ENCODE measurements at places on chromosomes 1 and 21.

GRCh38 chr1:244056577-244056976 is 5.5 kb downstream of the ZBTB18 start:
- DNase-seq: no peak

DNA sequence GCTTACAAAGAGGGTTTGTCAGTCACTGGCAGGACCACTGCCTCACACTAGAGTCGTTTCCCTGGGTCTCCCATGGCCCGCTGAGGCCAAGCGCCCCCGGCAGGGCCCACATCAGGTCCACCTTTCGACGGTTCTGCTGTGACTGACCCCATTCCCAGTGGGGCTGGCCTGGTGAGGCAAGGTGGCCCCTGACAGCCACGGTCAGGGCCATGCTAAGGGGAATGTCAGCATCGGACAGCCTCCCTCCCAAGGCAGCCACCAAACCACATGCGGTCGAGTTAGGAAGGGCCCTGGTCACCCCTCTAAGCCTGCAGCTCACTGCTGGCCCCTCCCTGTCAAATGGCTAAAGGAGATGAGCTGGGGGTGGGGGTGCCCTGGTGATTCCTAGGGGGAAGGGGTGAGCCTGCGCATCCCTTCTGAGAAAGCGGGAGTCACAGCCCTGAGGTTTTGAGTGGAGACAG is 2.9 kb upstream of the KIF17 start:
- no peak for DNase-seq

DNA sequence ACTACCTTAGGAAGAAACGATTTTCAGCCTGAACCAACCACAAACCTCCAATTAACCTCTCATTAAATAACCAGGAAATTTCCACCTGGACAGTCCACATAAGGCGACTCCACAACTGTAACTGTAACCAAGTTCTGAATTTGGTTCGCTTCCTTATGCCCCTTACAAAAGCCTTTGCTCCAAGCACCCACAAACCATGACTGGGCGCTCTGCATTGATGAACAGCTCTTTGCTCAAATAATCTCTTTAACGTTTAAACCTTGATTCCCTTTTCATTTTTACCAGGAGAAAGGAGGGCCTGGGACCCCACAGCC is 38.2 kb upstream of the ZNF124 start:
- DNase-seq: no peak

GRCh38 chr1:237267743-237268142 is 225.8 kb downstream of the RYR2 start:
- DNase-seq: no peak

DNA sequence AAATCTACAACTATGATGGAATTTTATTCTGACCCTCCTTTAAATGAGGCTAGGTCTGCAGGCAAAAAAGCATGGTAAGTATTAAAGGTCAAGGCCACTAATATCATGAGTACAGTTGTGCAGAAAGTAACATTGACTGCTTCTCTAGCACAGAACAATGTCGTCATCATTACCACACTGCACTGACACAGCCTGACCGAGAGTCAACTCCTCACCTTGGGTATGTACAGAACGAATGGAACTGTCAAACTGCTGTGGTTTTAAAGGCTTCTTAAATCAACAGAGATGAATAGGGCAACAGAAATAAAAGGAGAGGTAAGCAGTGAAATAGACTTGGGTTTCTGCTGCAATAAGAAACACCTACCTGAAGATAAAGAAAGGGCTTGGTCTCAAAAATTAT is 88.8 kb downstream of the TBX15 start:
- no peak for DNase-seq

GRCh38 chr1:233304489-233305102 is 9.1 kb upstream of the PCNX2 start:
- DNase-seq: peak; percentile 28

DNA sequence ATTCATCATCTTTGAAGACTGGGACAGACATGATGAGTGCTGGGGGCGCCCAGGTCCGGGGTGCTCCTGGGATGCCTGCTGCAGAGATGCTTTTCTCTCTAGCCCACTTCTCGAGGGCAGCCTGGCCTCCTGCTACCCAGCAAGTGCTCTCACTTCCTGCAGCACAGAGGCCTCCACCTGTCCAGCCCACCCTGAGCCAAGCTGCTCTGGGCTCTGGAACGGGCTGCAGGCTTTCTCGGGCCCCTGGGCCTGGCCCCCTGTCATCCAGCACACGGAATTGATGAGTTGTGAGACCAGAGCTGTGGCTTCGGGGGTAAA is 469.5 kb upstream of the VAMP3 start:
- no peak for DNase-seq

- DNase-seq: no peak
These were observed 130.5 kb downstream of the RABGAP1L start for GRCh38 chr1:174289644-174290310.

DNA sequence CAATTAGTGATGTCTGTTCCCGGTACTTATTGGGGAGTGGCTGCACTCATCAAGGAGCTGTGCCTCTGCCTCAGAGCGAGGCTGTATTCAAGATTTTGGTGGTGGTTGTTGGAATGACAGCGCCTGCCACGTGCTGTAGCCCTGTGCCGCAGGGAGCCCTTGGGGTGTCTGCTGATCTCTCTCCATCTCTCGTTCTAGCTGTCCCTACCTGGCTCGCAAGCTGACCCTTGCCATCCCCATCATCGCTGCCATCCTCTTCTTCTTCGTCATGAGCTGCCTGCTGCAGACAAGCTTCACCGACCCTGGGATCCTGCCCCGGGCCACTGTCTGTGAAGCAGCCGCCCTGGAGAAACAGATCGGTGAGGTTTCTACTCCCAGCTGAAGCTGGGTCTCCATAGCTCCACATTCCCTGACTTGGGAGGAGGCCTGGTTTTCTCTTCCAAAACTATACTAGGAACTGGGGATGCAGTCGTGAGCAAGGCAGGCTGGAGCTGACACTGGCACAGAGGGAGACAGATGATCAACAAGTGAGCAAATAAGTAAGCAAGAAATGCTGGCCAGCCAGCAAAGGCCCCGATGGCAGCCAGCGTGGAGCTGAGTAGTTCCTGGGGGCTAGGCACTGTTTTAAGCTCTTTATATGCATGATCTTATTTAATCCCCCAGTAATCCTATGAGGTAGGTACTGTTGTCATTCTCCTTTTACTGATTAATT is 5.9 kb downstream of the ZDHHC18 start:
- no peak for DNase-seq

DNA sequence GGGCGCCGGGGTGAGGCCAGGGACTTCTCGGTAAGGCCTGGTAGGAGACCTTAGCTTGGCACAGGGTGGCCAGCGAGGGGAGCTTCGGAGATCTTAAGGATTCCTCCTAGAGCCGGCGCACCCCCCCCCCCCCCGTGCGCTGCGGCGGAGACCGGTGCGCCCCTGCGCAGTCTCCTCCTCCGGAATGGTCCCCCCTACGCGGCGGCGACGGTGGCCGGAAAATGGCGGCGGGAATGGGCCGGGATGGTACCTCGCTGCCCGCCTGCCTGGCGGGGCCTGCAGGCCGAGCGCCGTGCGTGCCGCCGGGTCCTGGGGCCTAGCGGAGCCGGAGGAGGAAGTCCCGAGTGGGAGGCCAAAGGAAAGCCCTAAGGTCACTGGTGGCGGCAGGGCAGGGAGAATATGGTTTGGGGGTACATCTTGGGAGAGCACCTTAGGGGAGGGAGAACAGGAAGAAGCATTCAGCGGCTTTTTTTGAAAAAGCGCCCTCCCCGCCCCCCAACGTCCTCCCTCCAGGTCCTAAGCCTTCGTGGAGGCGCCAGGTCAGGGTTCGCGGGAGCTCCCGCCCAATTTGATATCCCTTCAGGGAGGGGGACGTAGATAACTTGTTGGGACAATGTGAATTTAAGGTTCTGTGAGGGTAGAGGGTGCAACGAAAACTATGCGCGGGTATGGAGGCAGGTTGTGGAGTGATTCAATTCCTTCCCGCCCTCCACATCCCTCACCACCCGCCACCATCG is 429 bp downstream of the SRRM1 start:
- peak; percentile 38 for DNase-seq

DNA sequence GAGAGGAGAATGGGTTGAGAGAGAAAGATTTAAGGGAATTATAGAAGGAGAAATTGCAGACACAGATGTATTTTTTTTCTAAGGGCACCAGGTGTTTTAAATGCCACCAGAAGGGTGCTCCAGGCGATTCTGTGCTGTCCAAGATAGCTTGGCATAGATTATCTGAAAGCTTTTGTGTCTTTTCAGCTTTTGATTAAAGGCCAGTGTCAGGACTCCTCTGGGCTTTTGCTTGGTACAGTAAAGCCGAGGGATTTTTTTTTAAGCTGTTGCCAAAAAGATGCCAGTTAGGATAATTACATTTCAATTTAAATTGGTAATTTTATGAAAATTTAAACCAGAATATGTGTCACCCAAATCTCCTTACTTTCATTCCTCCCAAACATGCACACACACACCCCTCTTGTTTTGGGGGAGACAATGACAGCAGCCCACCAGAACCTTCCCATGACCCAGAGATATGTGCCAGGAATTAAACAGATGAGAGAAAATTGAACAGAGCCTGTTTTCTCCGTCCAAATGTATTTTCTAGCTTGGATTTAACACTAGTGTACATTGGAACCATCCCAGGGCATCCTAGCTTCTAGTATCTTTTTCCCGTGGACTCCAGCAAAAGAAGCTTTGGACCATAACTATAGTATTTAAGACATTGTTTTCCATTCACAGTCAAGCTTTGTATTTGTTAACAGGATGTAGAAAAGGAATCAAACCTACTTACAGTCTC is 670.7 kb upstream of the CXADR start:
- no peak for DNase-seq

DNA sequence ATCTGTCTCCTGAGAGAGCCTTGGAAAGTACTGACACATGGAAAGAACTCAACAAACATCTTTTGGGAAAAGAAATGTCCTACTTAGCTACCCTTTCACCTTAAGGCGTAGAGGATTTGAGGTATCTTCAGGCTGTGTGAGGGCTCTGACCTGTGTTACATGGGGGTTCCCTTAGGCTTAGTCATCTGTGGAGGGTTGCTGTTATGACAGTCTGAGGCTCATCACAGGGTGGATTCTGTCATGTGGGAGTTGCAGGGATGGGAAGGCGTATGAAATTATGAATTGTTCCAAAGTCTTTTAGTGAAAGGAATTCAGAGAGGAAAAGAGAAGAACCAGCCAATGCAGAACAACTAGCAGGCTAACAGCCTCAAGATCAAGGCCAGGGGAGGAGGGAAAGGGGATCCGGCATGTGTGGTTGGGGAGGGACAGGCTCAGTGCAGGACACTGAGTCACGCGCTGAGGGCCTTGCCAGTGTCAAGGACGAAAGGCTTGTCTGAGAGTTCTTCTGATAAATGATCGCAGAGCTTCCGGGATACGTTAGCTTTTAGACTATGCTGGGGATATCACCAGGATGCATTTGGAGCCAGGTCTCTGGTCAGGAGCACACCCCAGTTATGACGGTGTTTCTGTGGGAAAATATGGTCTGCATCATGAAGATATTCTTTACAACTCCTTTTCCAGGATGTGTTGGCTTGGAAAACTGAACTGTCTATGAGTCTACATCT is 24.6 kb upstream of the PLA2G2C start:
- no peak for DNase-seq

- no peak for DNase-seq
These were observed 44.0 kb upstream of the HMGB4 start for GRCh38 chr1:33819913-33820311.

DNA sequence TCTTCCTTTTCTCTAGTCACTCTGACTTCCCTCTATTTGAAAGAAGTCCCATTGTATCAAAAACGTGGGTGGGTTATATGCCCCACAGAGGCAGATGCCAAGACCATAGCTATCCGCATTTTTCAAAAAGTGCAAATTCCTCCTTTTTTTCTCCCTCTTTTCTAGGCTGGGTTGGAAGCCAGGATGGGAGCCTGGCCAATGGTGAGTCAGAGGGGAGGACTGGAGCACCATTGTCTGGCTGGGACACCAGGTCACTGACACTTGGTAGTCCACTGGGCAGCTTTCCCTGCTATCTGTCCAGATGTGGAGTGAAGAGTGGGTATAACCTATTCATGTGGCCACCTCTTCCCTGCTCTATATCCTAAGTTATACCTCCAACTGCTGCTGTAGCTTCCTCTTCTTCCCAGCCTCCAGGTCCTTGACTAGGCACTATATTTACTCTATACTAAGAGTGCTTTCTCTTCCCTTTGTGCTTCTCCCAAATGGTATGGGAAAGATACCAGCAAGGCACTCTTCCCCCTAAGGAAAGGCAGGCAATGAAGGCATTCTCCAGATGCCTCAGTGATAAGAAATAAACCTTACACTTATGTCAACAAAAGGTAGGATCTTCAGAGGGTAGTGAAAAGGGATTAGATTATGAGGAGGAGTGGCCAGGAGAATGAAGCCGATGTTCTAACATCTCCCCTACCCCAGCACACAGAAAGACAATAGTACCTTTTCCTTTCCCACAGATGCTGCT is 12.9 kb downstream of the PI4KB start:
- peak; percentile 95 for DNase-seq

DNA sequence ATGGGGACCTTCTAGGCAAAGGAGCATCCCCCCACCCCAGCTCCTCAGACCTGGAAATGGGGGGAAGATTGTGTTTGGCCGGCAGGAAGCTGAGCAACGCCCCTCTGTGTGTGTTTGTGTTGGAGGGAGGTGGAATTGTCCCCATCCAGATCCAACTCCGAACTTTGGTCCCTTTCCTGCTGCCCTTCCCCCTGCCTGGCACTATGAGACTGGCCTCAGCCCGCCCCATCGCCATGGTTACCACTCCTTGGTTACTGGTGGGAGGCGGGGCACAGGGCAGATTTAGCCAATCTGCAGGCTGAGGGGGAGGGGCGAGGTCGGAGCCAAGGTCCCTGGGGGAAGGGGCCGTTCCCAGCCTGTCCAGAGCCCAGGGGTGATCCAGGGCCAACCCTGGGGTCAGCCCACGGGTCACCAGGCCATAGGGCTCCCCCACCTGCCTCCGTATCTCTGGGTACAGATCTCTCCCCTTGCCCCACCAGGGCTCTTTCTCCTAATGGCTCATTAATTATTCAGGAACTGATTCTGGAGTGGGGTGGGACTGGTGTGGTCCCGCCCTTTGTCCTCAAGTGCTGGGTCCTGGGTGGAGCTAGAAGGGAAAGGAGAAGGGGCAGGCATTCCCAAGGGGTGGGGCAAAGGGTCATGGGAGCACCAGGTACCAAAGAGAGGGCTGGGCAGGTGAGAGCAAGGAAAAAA is 15.2 kb downstream of the PTPRF start:
- peak; percentile 21 for DNase-seq

- no peak for DNase-seq
These were observed 245.7 kb downstream of the PTBP2 start for GRCh38 chr1:96967311-96967710.

GRCh38 chr1:91981996-91982609 is 32.9 kb downstream of the BRDT start:
- DNase-seq: no peak

DNA sequence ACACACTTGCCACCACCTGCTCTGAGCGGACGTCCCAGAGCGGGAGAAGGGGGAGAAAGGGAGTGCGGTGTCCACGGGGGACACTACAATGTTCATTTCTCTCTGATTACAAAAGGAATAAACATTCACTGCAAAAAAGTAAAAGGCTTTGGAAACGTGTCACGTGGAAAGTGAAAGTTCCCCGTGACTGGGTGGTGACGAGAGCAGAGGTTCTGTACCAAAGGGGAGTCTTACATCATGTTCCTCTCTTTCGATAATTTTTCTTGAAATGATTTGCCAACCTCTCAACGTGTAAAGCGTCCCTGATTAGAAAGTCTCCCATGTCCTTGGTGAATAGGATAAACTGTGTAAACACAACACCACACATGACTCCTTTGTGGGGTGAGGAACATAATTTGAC is 22.0 kb upstream of the PRDM15 start:
- no peak for DNase-seq

Measured in AG08395 (cell line).